Lung (tissue), 17 donors: ENCODE measurements at places on chromosomes 6 and 20.
A peak's percentile ranks its signal among the peaks of the same experiment; 100 is the strongest.

DNA sequence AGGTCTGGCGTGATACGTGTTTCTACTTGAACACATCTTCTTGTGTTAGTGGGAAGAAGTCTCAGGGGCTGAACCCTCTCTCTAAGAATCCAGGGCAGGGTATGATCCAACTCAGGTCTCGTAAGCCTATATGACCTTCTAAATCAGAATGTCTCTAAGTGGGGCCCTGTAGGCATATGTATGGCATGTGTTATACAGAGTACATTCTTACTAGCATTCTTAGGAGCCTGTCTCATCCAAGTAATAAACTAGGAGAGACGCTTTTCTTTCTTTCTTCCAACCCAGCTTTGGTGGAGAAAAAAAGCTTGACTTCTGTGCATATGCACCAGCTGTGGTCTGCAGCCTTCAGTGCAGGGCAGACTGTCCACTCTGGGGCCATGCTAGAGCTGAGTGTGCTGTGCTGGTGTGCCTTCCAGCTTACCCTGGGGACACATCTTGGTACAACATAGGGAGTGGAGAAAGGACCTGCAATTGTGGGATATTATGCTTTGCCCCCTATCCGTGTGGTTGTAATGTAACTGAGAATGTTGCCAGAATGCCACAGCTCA is 47.3 kb downstream of the L3MBTL3 start:
- no peak for DNase-seq

GRCh38 chr6:168166627-168167026 is 87.6 kb upstream of the FRMD1 start:
- DNase-seq: no peak

DNA sequence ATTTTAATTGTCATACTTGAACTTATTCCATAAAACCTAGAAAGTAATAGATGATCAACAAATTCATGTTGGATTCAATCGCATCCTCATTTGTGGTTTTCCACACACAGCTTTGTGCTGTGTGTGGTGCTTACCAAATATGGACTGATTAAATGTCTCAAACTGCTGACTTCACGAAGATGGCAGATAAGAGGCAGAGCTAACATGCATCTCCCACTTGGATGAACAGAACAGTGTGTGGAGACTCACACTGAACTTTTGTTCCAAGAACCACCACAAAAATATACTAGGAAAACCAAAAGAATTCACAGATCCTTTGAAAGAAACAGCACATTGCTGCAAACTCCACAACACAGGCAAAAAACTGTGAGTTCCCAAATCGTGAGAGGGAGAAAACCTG is 603.7 kb downstream of the TENT5A start:
- no peak for DNase-seq

GRCh38 chr6:44867571-44868334 is 460.4 kb upstream of the RUNX2 start:
- no peak for DNase-seq

GRCh38 chr6:611928-612327 is 45.0 kb downstream of the HUS1B start:
- DNase-seq: no peak

- no peak for DNase-seq
Observed at GRCh38 chr6:20640181-20640580, 105.9 kb downstream of the CDKAL1 start.

DNA sequence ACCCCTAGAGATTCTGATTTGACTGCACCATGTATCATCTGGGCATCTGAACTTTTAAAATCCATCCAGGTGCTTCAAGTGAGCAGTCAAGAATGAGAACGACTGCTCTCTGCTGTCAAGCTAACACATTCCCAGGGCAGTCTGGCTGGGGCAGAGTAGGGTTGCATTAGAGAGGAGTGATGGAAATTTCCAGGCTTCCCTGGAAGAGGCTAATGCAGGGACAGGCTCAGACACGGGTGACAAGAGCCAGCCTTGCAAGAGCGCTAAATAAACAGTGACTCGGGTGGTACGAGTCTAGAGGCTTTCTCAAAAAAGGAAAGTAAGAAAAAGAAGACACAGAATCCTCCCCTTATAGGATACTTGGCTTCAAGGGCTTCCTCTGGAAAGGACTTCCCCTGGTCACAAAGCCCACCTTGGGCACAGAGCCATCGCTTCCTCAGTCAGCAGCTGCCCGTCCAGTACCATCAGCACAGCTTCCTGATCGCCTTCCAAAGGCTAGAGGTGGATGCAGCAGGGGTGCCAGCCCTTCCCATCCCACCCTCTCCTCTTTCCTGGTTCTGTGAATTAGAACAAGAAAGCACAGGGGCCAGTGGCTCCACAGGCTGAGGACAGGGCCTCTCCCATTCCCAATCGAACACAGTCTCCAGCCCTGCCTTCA is 177.4 kb upstream of the RREB1 start:
- no peak for DNase-seq

DNA sequence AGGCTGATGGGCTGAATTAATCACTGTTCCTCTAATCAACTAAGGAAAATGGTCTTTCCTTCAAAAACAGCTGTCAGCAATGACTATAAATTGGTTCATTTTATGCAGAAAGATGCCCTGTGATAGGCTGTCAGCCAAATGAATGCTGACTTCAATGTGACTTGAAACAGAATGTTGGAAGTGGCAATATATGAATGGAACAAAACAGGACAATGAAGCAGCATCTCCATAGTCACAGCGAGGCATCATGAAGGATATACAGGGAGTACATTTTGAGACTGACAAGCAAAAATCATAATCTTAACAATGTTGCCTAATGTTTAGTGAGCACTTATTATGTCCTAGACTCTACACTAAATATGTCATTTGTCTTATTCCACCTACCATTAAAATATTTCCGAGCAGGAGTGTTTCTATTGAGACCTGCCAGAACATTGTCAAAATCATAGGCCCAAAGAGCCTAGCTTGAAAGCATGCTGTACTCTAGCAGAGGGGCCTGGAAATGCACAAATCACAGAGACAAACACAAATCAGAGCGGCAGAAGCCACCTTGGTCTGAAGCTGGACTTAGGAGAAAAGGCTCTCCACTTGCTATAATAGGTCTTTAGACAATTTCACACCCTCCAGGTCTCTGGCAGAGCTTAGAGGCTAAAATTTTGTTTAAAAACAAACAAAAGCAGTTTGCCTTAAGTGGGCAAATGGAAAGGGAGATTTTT is 63.3 kb downstream of the FAM50B start:
- DNase-seq: no peak

DNA sequence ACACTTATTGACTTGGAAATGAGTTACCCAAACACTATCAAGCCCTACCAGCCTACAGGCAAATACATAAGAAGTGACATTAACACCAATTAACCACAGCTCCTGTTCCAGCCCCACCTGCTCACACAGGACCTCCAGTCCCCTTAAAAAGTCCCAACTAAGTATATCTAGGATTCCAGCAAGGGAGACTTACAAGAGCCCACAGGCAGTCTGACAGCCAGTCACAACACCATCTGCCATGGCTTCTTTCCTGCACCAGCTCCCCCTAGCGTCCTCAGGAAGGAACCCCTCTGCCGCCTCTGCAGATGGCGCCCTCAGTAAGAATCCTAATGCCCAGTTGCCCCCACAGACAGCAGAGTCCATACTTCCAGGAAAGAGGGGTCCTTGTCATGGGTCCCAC is 122.1 kb downstream of the HIVEP2 start:
- DNase-seq: no peak

- no peak for DNase-seq
Observed at GRCh38 chr20:50141811-50142561, 11.5 kb downstream of the PEDS1 start.

GRCh38 chr20:38231531-38232121 is 28.9 kb downstream of the KIAA1755 start:
- DNase-seq: no peak

DNA sequence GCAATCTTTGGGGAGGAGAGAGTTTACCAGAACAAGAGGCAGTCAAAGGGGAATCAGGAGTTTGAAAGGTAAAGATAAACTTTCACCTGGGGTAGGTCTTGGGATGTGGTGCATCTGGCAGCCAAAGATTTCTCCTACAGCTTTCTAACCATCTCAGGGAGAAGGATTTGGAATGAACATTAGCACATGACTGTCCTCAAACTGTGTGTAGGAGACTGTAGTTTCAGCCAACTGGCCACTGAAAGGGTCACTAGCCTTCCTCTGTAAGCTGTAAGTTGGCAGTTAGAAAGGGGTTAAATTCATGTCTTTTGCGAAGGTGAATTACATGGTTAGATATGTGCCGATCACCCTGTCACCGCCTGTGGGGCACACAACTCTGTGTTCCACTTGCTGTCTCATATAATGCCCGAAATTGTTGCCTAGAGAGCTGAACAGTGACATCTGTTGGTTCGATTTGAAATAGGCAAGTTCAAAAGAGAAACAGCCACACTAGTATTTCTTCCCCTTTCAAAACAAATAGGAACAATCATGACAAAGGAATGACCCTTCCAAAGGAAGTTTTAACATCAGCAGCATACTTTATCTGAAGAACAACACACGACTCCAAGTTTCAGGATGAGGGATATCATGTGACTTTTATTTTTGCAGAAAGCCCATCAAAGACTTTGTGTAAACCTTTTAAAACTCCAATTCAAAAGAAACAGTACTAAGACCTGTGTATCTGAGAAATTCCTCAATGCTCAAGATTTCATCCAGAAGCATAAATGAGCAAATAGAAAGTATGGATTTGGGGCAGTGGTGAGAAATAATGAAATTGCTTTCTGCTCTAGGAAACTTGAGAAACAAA is 1.1 kb upstream of the OPN5 start:
- peak; percentile 74 for DNase-seq

DNA sequence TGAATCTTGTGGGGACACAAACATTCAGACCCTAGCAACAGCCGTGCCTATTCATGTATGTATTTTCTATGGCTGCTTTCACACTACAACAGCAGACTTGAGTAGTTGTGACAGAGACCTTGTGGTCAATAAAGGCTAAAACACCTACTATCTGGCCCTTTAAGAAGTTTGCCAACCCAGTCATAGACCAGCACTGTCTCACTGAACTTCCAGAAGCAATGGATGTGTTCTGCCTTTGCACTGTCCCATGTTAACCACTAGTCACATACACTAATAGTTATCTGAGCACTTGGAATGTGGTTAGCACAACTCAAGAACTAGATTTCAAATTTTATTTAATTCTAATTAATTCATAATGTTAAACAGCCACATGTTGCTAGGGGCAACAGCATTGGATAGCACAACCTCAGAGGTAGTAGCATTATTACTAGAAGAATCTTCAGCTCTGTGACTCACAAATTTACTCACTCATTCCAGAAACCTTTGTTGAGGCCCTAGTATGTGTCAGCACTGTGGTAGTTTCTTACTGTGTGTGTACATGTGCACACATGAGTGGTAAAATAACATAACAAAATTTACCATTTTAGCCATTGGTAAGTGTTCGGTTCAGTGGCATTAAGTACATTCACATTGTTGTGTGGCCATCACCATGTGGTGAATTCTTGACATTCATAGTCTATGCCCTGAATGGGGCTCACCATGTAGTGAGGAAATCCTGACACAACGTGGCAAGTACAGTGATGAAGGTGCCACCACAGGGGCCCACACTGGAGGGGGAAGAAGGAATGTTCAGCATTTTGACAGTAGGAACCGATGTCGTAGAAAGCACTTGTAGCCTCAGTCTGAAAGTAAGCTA is 107.3 kb downstream of the CEP57L1 start:
- DNase-seq: no peak

GRCh38 chr20:36311854-36312723 is 6.0 kb downstream of the DLGAP4 start:
- DNase-seq: no peak

DNA sequence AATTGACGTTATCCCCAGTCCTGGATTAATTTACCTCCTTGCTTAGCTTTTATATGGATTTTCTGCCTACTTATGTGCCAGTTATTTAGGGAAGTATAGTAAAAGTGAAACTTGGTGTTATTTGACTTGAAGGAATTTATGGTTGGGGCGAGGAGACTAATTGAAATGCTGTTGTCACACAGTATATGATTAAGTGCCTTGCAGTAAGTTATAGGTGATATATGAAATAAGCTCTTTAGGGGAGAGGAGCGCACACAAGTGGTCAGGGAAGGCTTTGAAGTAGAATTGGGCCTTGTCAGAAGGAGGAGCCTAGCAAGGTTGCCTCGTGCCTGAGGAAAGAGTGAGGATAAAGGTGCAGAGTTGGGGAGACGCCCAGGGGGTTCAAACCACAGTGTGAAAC is 20.5 kb downstream of the NCOA7 start:
- DNase-seq: no peak

DNA sequence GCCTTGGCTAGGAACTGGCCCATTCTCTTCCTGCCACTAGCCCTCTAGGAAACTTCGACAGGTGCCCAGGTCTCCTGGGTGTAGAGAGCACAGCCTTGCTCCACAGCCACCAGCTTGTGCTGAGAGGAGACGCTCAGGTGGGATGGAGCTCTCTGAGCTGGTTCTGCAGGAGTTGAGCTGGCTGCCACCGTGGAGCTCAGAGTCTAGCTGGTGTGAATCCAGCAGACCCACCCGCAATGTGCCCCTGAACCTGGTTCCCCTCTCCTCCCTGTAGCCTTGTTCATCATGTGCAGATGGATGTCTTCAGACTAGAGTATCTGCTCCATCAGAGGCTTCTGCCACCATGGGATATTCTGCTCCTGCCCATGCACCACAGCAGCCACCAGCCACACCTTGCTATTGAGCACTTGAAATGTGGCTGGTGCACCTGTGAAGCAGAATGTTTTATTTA is 222.5 kb downstream of the SYNDIG1 start:
- no peak for DNase-seq

DNA sequence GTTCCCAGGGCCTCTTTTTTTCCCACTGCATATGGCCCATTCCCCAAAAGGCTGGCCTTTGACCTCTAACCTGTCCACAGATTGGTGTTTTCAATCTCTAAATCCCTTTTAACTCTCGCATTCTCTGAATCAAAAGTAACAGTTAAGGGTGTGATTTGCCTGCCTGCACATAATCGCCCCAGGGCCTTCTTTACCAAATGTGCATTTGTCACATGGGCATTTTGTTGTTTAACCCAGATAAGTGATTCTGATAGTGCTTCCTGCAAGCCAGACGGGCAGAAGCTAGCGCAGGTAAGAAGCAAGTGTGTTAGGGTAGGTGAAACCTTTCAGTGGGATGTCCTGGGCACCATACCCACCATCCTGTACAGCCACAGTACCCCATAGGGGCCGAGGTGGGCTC is 49.4 kb upstream of the PLEKHG1 start:
- no peak for DNase-seq

- no peak for DNase-seq
Observed at GRCh38 chr6:169618526-169619490, 83.0 kb downstream of the WDR27 start.

DNA sequence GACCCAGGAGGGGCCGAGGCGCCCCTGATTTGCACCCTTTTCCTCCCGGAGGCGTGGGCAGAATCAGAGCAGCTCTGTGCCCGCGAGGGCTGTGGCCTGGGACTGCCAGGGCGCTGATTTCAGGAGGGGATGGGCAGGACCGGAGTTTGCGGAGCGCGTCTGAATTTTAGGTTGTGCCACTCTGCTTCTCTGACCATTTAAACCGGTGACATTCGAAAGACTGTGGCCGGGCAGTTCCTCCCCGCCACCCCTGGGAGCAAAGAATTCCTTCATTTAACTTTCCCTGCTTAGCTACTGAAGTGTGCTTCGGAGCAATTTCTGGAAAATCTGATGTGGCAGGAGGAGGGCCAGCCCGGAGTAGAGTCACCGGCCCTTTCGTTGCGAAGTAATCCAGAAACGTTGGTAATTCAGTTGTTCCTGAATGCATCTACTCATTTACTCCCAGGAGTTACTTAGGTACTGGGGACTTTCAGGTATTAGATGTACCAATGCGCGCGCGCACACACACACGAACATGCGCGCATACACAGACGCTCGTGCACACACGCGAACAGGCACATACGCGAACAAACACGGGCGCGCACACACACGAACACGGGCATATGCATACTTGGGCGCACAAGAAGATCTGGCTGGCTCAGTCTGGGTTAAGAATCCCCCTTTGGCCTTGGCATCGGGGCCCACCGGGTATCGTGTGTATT is 568 bp downstream of the CCDC170 start:
- peak; percentile 69 for DNase-seq
